Activated CD4-positive, alpha-beta T cell treated with anti-CD3 and anti-CD28 coated beads, Interleukin-2, amount 50 U/mL, for 48 hours (primary cell): ENCODE measurements at places on chromosomes 7 and 10.

DNA sequence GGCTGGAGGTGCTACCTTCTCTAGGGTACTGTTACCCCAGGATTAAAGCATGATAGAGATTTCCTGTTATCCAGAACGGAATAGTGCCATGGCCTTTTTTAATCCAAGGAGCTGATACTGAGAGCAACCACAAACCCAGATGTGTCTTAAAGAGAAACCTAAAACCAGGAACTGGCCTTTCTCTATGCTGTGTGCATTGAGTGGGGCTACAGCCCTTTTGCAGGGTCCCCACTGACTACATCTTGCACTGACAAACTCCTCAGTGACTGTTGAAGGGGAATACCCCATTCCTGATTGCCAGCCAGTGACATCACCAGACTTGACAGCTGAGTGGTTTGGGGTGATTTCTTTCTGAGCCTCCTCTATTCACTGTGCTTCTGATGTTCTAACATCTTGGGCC, 81.9 kb upstream of the CAPZA2 start:
- no peak for DNase-seq

- DNase-seq: no peak
Observed at GRCh38 chr10:133458710-133459453, 5.1 kb downstream of the SCART1 start.

GRCh38 chr10:75646218-75646915, 214.9 kb downstream of the LRMDA start:
- DNase-seq: no peak

DNA sequence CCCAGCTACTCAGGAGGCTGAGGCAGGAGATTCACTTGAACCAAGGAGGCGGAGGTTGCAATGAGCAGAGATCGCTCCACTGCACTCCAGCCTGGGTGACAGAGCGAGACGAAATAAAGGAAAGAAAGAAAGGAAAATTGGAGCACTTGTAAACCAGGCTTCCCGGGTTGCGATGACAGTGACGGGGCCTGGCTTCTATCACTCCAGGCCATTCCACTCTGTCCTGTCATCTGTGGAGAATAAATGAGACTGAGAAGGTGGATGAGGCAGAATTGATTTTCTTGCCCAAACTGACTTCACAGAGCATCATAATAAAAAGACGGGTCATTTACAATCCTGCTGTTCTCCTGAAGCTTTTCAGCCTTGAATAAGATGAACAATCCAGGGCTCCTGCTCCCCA, 12.1 kb upstream of the KPNA7 start:
- no peak for DNase-seq

DNA sequence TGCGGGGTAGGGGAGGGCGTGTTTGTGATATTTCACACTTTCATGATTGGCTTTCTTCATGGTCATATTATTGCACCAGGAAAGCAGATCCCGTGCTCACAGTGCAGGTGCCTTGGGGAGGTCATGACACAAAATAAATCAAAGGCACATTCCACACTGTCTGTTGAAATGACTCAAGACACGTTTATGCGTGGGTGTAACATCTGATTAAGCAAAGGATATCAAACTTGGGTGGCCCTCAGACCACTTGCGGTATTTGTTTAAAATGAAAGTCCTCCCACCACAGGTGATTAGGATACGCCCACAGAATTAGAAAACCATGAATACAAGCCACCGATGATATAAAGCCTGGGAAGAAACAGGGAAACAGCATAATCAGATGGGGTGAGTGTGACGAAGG, 51.1 kb downstream of the SVIL start:
- no peak for DNase-seq

DNA sequence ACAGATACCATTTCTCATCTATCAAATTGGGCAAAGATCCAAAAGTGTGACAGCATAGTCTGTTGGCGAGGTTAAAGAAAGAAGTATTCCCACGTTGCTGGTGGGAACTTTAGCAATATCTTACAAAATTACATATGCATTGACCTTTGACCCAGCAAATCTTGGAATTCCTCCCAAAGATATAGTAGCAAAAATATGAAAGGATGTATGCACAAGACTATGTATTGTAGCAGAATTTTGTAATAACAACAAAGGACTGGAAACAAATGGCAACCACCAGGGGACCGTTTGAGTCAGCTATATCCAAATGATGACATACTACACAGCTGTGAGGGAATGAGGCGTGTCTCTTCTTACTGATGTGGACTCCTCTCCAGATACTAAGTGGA, 50.2 kb downstream of the KCNH2 start:
- DNase-seq: no peak

GRCh38 chr7:2688409-2689342, 674 bp downstream of the AMZ1 start:
- DNase-seq: no peak
